ENCODE measurements at places on chromosomes 7 and 10.

- no peak for DNase-seq
These were observed 34.8 kb upstream of the INMT start for GRCh38 chr7:30717181-30717580.

DNA sequence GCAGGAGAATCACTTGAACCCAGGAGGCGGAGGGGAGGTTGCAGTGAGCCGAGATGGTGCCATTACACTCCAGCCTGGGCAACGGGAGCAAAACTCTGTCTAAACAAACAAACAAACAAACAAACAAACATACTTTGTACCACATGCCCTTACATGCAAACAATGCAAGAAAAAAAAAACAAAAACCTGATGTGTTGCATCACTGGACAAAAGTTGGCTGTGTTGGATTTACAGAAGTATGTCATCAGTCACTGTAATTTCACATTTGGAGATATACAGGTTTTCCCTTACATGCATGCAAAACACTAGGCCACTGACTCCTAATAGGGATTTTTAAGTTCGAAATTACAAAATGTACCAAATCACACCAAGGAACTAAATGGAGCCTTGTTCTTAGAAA, 138.5 kb downstream of the SRPK2 start:
- DNase-seq = no peak

GRCh38 chr7:144975882-144976281, 140.0 kb upstream of the TPK1 start:
- DNase-seq = no peak

DNA sequence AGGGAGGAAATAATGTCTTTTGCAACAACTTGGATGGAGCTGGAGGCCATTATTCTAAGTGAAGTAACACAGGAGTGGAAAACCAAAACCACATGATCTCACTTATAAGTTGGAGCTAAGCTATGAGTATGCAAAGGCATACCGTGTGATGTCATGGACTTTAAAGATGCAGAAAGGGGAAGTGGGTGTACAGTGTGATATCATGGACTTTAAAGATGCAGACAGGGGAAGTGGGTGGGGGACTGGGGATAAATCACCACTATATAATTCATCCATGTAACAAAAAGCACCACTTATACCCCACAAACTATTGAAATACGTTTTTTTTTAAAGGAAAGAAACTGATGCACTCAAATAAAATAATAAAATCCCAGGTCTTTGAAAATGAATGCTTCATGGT, 29.5 kb downstream of the LYZL2 start:
- DNase-seq = no peak

DNA sequence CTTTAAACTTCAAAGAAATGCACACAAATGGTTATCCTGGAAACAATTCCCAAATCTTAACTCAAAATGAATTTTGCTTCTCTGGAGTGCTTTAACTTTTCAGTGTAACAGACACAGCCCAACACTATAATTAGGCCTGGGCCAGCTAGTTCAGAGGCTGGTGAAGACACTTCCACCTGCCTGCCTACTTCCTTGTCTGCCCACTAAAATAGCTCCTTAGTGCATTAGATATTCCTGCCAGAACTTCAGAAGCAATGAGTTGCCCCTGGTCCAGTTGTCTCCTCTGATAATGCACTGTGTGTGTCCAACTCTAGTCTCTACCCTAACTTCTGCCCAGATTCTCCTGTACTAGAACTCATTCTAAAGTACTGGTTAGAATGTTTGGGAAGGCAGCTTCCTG, 150.9 kb upstream of the PRSS58 start:
- no peak for DNase-seq

DNA sequence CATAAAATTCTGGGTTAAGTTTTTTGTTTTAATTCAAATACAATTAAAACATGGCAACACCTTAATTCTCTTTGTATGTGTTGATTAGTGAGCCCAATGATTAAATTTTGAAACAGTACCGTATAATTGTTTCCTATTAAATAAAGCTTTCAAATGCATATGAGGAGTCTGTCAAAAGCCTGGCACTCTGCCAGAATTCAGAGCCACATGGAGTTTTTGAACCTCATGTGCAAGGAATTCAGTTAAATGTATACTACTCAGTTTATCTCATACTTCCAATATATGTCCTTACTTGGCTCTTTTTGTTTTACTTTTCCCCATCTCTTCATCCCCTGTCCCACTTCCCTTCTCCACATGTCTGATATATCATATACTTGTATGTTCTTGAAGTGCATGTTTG, 165.6 kb upstream of the FAM3C start:
- no peak for DNase-seq

- no peak for DNase-seq
These were observed 233.7 kb upstream of the PTN start for GRCh38 chr7:137577184-137577583.

- DNase-seq = no peak
These were observed 37.7 kb downstream of the NAMPT start for GRCh38 chr7:106246902-106247711.

GRCh38 chr7:50762337-50762736, 20.4 kb downstream of the GRB10 start:
- DNase-seq = no peak

DNA sequence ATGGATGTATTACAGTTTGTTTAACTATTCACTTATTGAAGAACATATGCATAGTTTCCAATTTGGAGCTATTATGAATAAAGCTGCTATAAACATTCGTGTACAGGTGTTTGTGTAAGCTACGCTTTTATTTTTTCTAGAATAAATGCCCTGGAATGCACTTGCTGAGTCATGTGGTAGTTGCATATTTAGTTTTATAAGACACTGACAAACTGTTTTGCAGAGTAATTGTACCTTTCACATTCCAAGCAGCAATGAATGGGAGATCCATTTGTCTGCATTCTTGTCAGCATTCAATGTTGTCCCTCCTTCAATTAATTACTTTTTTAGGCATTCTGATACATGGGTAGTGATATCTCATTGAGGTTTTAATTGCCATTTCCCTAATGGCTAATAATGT, 373.6 kb upstream of the GHITM start:
- no peak for DNase-seq

- DNase-seq = no peak
These were observed 22.0 kb upstream of the TM9SF3 start for GRCh38 chr10:96608805-96609204.

DNA sequence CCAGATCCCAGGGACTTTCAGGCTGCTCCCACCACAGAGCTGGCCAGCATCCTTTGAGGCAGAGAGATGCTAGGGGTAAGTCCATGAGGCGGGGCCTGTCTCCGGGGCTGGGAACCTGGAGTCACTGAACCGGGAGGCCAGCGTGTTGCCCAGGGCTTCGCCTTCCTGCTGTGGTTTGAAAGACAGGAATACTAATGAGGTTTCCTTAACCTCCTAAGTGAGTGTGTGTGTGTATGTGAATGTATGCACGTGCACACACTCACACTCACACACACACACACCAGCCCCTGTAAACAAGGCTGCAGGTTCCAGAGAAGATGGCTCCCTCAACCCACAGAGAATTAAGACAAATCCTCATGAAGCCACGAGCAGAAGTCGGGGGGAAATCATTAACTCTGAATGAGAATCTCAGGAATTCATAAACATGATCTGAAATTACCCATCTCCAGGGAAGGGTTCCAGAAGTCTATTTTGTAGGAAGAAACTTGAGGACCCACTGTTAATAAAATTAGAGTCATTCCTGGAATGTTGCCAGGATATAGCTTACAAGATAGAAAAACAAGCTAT, 20.3 kb upstream of the PFKP start:
- DNase-seq = no peak

DNA sequence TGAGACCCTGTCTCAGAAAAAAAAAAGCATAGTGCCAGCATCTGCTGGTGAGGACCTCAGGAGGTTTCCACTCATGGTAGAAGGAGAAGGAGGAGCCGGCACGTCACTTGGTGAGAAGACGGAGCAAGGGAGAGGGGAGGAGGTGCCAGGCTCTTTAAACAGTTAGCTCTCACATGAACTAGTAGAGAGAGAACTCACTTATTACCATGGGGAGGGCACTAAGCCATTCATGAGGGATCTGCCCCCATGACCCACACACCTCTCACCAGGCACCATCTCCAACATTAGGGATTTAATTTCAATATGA, 62.9 kb upstream of the VKORC1L1 start:
- DNase-seq = no peak

GRCh38 chr7:137657476-137658189, 189.1 kb downstream of the DGKI start:
- DNase-seq = no peak

DNA sequence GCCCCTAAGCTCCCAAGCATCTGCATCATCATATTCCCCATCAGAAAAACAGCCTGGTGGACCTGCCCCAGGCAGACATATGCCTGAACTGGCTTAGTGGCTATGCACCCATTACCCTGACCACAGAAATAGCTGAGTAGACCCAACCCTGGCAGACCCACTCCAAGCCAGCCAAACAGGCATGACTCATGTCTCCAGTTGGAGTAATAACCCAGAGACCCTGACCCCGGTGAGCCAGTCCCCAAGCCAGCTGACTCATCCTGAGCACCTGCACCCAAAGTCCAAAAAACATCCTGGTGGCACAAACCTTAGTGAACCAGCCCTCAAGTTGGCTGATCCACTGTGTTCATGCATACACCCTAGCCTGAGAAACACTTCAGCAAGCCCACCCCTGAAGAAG, 555.9 kb downstream of the GRID1 start:
- DNase-seq = no peak

DNA sequence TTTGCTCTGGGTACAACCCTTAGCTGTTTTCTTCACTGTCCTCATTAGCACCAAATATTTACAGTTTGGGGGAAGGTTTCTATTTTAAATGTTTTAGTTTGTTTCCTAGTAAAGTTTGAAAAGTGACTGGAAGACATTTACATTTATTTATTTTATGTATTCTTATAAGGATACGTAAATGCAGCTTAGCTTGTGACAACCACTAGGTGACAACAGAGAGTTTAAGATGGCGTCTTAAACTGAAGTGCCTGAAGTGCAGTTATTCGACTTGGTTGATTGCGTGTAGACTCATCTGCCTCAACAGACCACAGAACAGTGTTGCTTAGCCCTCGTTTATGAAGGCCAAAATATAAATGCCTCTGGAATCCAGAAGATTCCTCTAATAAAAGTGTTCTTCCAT, 378.2 kb upstream of the MYO3A start:
- no peak for DNase-seq

GRCh38 chr10:53536322-53536721, 763.7 kb upstream of the MBL2 start:
- no peak for DNase-seq

- DNase-seq = no peak
These were observed 47.3 kb upstream of the BHLHA15 start for GRCh38 chr7:98163704-98164494.

- DNase-seq = no peak
These were observed 39.0 kb downstream of the TET1 start for GRCh38 chr10:68598978-68599770.

- DNase-seq = no peak
These were observed 75.3 kb downstream of the CALN1 start for GRCh38 chr7:72336632-72337389.

DNA sequence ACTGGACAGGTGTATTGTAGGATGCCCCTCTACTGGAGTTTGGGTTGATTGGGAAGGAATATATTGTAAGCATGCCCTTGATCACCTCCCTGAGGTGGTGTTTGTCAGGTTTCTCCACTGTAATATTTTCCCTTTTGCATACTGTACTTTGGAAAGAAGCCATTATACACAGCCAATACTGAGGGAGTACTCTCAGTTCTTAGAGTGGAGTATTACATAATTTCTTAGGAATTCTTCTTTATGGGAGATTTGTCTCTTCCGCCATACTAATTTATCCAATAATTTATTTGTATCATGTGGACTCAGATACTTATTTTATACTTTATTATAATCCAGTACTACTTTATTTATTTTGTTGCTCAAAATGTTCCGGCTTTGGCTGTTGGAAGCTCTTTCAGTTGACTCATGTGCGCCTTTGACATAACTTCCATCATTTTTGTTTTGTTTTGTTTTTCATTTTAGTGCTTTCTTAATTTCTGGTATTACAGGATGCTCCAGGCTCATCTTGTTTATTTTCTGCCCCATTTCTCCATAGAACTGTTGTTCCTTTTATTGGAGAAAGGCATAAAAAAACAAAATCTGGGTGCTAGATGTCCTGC, 29.7 kb downstream of the MKLN1 start:
- DNase-seq = no peak

- no peak for DNase-seq
These were observed 560 bp downstream of the RARRES2 start for GRCh38 chr7:150340875-150341262.

GRCh38 chr7:152011860-152012259, 13.6 kb upstream of the GALNT11 start:
- no peak for DNase-seq

- DNase-seq = no peak
These were observed 17.9 kb upstream of the SGMS1 start for GRCh38 chr10:50641626-50642025.

GRCh38 chr7:116585967-116586366, 61.1 kb downstream of the CAV1 start:
- no peak for DNase-seq

DNA sequence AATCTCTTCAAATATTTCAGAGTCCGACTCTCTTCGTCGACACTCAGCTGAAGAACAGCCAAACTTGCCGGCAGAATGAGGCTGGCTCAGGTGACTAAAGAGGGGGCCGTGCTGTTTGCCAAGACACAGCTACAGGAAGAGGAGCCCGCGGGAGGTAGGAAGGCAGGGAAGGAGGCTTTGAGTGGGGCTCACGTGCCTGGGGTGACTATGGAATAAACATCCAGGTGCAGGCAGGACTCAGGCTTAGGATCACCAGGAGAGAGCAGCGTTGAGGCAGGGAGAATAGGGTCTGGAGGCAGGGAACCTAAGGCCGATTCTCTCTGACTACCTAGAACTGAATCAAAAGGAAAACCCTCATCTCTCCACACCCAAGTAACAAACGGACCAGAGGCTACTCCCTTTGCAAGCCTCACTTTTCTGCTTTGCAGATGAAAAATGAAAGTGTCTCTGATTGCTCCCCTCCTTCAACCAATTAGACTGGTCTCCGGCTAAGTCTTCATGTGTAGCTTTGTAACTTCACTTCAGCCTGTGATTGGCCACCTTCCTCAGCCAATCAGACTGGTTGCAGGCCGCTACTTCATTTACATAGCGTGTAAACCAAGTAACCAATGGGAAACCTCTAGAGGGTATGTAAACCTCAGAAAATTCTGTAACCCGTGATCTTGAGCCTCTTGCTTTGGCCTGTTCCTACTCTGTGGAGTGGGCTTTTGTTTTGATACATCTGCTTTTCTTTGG, 19.7 kb upstream of the BNIP3 start:
- DNase-seq = no peak

- no peak for DNase-seq
These were observed 17.8 kb upstream of the MAGI2 start for GRCh38 chr7:79471283-79471682.

- no peak for DNase-seq
These were observed 11.2 kb downstream of the ZAN start for GRCh38 chr7:100744605-100745004.

- no peak for DNase-seq
These were observed 79.3 kb upstream of the ACBD5 start for GRCh38 chr10:27319752-27320431.

GRCh38 chr7:35522697-35523096, 172.2 kb downstream of the HERPUD2 start:
- no peak for DNase-seq
